ENCODE measurements at places on chromosomes 16 and 17.
A peak's percentile ranks its signal among the peaks of the same experiment; 100 is the strongest.

DNA sequence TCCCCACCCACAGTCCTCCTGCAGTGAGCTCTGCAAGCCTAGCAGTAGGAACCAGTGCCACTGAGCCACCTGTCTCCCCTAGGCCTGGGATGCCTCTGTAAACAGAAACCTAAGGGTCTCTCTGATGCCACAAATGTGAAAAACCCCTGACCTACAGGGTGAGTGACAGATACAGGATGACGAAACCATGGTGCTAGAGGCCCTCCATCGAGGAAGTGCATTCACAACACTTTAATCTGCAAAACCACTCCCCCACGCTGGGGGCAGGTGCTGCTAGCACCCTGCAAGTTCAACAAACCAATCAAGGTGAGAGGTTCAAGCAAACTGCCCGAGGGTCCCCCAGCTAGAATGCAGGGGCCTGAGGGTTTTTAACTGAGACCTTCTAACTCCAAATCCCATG, 59.5 kb downstream of the CDYL2 start:
- DNase-seq = no peak

DNA sequence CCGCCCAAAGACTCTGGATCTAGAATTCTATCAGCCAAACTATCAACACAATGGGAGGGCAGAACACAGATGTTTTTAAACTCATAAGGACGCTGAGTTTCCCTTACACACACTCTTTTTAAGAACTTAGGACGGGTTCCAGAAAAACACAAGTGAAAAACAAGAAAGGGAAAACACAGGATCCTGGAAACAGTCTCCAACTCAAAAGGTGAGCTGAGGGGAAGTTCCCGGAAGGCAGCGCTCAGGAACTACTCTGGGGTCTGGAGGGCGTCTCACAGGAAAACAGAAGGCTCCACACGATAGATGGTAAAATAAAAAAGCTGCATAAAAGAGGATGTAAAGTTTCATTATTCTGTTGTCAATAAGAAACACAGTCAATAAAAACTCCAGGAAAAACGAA, 80.2 kb upstream of the DOC2B start:
- DNase-seq = no peak

- no peak for DNase-seq
Observed at GRCh38 chr17:48630925-48631692, 5.0 kb upstream of the HOXB9 start.

- no peak for DNase-seq
Observed at GRCh38 chr17:76992891-76993290, 124.7 kb downstream of the MGAT5B start.

- DNase-seq = no peak
Observed at GRCh38 chr16:89921702-89922476, 1.3 kb upstream of the TUBB3 start.

DNA sequence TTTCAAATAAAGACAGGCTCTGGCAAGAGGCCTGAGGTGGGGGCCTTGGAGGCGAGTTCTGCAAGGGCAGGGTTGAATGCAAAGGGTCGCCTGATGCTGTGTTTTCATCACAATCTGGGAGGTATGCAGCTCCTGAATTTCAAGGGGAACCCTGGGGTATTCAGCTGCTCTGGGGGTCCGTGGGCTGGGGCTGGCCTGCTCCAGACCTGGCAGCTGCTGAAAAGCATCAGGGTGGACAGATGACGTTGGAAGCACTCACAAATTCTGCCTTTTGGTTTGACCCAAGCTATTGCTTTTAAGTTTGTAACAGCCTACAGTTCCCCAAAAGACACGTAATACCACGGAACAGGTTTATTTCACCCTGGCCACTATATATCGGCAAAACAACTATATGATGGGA, 1.3 kb downstream of the DNAH17 start:
- DNase-seq = no peak

DNA sequence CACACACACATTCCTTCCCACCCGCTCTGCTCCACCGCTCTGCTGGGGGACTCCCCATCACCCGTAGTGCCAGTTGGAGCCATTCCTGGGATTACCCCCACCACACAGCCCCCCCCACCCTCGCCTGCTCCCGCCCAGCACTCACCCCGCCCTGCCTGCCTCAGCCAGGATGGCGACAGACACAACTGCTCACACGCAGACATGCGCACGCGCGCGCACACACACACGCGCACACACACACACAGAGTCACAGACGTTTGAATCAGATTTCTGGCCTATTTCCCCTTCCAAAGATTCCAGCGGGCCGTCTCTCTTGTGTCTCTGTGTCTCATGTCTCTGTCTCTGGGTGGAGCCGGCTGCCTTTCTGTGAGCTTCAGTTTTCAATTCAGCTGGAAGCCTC, 4.4 kb downstream of the CACNA1G start:
- peak; percentile 30 for DNase-seq

DNA sequence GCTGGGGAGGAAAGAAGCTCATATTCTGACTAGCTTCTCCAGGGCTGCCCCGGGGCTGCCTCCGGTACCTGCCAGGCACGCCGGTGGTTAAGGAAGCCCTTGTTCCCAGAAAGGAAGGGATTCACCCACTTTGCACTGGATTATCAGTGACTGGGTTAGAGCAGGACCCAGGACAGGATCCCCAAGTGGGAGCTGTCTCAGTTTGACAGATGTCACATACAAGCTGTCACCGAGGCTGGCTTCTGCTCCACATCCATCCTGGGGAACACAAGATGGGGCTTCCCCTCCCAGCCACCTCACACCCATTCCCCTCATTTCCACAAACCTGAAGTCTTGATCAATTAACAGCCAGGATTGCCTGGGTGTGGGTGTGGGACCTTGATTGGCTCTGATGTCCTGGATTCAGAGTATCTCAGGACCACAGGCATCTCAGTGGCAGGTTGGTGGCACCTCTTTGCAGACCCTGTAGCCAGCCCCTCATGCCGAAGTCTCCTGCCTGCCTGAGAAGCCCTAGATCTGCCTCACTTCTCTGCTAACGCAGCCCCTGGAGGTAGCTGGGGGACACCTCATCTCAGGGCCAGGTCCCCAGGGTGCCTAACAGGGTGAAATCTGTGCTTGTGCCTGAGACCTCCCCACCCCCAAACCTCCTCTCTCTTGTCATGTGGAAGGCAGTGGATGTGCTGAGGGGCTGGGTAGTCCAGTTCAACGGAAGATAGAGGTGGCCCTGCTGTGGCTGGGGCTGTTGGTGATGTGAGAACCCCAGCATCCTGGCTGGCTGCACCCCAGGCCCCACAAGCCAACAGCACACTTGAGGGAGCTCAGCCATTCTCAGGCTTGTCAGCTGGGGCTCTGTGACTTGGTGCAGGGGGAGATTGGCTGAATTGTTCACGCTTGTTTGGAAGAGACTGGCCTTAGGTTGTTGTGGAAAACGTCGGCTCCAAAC, 1.4 kb downstream of the CACNG5 start:
- DNase-seq = no peak

DNA sequence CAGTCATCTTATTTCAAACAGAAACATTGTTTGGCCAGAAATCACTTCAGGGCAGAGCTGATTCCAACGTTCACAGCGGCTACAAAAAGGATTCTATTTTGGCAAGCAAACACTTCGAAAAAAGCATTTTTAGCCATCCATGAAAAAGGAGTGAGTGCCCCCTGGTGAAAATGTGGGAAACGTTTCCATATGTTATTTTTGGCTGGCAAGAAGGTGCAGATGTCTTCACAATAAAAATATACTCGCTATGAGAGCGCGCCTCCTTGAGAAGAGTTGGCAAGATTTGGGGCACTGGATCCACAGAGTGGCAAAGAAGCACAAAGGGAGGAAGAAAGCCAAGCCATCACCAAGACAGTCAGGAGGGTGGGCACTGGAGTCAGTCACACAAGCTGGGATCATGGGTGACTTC, 191.1 kb downstream of the CHD9NB start:
- no peak for DNase-seq

GRCh38 chr17:40348136-40348504, 16.4 kb downstream of the GJD3 start:
- no peak for DNase-seq

- DNase-seq = no peak
Observed at GRCh38 chr17:29524692-29525091, 42.1 kb downstream of the ABHD15 start.

DNA sequence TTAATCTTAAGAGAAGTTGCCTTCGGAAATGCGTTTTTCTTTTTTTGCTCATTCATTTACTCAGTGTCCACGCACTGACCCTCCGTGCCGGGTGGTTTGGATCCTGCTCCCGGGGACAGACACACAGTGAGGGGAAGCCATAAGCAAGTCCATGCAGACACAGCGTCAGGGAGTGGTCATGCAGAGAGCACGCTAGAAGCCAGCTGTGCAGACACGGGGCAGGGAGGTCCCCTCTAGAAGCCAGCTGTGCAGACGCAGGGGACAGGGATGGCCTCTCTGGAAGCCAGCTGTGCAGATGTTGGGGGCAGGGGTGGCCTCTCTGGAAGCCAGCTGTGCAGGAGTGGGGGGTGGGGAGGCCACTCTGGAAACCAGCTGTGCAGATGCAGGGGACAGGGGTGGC, 4.8 kb downstream of the GAA start:
- no peak for DNase-seq

- no peak for DNase-seq
Observed at GRCh38 chr17:49015179-49015923, 18.2 kb downstream of the IGF2BP1 start.

DNA sequence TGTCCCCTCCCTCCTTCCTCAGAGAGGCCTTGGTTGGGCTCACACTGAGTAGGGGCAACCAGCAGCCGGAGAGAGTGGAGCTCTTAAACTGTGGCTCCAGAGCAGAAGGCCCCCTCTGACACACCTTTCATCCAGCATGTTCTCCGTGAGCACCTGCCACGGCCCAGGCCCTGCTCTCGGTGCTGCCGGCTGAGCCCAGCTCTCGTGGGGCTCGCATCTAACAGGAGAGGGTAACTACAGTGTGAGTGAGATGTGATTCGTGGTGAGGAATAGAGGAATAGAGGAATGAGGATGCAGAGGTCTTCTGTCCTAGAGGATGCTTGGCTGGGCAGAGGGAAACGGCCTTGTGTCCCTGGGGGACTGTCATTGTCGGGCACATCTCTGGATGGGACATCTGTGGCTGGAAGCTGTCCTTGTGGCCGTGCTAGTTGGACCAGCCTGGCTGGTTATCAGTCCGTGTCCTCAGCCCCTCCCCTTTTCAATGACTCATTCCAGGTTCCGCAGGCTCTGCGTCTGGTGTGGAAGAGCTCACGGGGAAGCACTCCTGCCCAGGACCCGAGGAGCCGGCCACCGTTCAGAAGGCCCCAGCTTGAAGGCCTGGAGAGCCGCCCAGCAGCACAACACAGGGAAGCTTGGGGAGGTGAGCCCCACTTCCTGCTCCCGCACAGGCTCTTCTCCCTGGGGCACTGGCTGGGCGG, 11.9 kb upstream of the DNASE1 start:
- no peak for DNase-seq

GRCh38 chr17:50805486-50805885, 29.9 kb upstream of the WFIKKN2 start:
- no peak for DNase-seq

- DNase-seq = no peak
Observed at GRCh38 chr17:43667947-43668348, 6.2 kb upstream of the MEOX1 start.

- DNase-seq = no peak
Observed at GRCh38 chr17:44191369-44191768, 4.6 kb downstream of the TMUB2 start.

- DNase-seq = no peak
Observed at GRCh38 chr17:74052993-74053711, 150.3 kb upstream of the RPL38 start.

DNA sequence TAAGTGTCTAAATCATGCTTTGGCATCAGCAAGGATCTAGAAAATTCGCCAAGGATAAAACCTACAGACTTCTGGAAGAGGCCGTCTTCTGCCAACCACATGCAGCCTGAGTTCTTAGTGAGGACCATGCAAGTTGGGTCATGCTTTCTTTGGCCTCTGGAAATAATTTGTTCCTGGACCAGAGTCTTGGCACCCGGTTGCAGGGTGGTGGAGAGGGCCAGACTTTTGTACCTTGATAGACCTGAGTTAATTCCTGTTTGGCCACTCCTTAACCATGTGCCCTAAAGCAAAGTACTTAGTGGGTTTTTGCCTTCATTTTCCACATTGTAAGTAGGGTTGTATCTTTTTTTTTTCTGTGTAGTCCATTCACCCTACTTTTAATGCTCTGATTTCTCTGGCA, 283.4 kb upstream of the IRX5 start:
- no peak for DNase-seq

DNA sequence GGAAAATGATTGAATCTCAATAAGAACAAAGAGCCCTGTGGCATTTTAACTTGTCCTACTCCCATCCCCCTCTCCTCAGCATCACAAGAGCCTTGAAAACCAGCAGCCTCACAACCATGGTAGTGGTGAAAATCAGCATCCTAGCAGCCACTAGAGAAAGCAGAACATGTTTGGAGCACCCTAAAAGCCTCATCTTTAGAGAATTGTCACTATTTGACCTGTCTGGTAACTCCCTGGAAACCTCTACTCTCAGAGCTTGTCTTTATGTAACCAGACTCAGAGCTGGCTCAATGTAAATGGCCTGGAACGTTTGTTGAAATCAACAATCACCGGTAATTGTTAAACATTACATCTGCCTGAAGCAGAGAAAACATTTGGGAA, 70.8 kb downstream of the MMD start:
- no peak for DNase-seq

- no peak for DNase-seq
Observed at GRCh38 chr17:45170280-45170930, 8.7 kb downstream of the HEXIM2 start.

DNA sequence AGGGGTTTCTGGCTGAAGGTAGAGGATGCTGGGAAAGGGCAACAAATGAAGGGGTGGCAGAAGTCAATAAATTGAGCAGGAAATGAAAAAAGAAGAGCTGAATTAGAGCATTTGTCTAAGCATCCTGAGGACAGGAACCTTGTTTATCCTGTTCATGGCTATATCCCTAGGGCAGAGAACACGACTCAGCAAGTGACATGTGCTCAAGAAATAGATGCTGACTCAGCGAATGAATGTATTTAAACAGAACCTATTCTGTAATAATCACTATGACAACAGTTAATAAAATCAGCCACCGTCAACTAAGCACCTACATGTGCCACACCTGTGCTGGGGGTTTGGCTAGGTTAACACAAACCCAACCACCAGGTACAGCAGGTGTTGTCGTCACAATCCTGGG, 80.3 kb downstream of the CDK5R1 start:
- no peak for DNase-seq
